ENCODE measurements at places on chromosomes 2 and 18.

- DNase-seq: no peak
Observed at GRCh38 chr2:69988086-69988635, 26.7 kb upstream of the ASPRV1 start.

DNA sequence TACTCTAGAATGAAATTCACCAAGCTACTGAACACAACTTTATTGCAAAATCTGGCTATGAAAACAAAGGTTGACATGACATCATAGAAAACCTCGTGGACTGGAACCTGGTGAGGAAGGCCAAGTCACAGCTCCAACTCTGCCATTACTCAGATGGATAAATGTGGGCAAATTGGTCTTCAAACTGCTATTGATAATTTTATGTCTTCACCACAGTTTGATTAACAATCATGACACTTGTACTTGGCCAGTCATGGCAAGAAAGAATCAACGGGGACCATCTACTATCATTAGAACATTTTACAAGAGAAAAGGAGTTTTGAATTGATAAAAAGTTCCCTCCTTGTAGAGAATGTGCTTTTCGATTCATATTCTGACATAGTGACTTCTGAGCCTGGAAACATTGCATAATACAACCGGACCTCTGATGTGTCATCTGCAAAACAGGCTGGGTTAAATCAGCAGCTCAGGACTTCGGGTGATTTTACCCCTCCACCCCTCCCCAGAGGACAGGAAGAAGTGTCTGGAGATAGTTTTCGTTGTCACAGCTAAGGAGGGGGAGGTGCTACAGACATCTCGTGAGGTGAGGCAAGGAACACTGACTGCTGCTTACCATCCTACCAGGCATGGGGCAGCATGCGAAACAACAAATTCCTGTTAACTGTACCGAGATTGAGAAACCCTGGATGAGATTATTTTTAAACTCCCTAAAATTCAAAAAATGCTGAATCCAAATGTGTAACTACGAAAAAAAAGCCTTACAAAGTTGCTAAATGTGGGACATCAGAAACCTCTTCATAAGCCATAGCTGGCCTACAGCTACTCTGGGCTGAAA lies 8.4 kb downstream of the L3MBTL4 start:
- DNase-seq: no peak

GRCh38 chr2:237030382-237030781 lies 55.3 kb upstream of the COPS8 start:
- no peak for DNase-seq

- DNase-seq: no peak
Observed at GRCh38 chr2:201969241-201969937, 64.3 kb upstream of the FZD7 start.

DNA sequence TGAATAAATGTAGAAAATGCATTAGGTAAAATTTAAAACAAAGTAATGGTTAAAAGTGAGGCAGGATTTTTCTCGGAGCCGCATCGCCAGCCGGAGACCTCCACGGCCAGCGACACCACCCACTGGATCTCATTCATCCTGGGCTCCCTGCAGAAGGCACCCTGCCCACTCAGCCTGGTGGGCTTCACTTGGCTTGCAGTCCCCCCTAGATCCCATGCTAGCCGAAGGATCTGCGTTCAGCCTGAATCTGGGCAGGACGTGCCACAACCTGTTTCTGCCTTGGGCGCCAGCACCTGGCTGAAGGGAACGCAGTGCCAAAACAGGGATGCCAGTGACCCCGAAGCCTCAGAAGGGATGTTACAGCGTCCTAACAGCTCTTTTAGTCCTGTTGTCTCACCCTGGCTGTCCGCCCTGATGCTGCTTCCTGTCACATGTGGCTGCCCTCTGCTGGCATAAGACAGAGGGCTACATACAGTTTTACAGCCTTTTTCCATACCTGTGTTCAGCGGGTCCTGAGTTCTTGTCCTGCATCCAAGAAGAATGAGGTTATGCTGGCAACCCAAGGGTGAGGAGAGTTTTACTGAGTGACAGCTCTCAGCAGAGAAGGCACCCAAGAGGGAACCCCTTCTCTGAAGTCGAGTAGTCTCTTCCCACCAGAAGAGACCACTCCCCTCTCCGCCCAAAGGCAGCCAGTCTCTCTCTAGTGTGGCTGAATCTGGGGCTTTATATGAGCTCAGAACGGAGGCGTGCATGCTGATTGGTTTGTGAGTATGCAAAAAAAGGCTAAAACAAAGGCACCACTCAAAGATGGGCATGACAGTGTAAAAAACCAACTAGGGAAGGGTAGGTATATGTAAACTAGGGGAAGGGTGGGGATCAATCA lies 173.1 kb upstream of the GYPC start:
- DNase-seq: peak; percentile 31

DNA sequence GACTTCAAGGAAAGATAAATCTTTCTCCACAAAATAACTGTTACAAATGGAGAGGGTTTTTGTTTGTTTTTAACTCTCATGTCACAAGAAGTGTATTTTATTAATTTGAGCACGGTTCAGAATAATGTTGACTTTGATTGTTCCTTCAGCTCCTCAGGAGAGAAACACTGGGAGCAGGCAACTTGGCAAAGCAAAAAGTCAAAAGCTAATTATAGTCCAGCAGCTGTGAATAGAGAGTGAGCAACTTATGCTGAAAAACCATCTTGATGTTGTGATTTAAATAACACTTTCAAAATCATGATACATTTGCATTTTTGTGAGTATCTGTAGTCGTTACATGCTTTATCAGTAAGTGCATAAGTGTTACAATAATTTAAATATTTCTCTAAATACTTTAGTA lies 37.5 kb upstream of the TTN start:
- DNase-seq: no peak

DNA sequence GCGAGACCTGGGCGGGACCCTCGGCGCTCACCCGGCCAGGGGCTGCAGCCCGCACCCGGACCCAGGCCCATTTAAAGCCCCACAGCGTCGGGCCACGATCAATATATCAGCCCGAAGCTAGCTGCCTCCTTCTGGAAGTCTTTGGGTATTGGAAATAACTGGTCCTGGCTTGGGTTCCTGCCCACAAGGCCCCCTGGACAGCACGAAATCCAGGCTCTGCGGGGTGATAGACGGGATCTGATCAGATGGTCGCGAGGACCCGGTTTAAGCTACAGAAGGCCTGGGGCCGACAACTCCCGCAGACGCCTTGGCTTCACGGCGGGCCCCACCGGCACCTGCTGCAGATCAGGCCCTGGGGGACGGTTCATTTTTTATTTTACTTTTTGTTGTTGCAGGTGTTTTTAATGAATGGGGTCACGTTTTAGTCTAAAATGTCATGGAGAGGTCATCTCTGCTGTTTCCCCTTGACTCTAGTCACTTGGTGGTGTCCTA lies 362 bp upstream of the PSTPIP2 start:
- DNase-seq: no peak

DNA sequence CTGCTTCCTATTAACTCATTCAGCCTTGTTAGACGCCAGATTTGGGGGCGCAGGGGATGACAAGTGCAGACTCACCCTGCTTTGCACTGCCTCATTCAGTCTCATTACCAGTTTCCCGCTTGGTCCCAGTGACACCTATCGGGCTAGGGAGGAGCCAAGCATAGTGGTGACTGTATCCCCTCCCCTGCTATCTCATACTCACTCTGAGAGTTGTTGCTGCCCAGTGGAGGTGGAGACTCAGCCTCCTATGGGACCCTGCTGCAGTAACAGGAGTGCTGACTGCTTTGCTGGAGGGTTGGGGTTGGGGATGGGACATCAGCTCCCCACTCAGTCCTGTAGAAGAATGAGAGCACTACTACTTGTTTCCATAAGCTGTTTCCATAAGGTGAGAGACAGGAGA lies 21.3 kb upstream of the PIK3C3 start:
- DNase-seq: no peak

DNA sequence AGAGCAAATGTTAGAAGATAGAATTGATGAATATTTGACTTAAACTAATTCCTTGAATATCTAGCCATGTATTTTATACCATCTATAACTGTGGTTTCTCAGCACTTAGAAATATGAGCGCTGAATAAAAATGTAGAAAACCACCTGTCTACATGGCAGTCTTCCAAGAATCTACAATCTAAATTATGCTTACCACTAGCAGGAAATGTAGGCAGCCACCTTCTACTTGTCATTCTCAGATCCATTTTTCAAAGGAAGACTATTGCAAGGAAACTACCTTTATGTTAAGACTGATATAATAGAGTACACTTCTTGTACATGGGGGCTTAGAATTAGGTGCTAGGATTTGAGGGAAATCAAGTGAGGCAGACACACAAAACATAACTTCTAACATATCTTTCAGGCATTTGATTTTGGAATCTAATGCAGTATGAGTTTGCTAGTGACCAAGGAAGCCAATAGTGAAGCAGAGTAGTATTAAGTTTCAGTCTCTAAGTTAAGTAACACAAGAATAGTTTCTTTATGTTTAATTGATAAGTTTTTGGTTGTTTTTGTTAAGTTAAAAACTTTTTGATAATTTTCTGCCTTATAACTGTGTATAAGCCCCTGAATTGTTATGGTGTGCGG lies 175.9 kb upstream of the ITGA4 start:
- no peak for DNase-seq

- no peak for DNase-seq
Observed at GRCh38 chr18:4454537-4455112, 482 bp downstream of the DLGAP1 start.

GRCh38 chr2:168731616-168732015 lies 70.8 kb upstream of the NOSTRIN start:
- DNase-seq: no peak

- no peak for DNase-seq
Observed at GRCh38 chr2:166112193-166112605, 15.6 kb downstream of the SCN1A start.

- no peak for DNase-seq
Observed at GRCh38 chr2:29072251-29072650, 2.1 kb downstream of the PCARE start.

- DNase-seq: no peak
Observed at GRCh38 chr2:57947398-57947797, 99.2 kb upstream of the VRK2 start.

DNA sequence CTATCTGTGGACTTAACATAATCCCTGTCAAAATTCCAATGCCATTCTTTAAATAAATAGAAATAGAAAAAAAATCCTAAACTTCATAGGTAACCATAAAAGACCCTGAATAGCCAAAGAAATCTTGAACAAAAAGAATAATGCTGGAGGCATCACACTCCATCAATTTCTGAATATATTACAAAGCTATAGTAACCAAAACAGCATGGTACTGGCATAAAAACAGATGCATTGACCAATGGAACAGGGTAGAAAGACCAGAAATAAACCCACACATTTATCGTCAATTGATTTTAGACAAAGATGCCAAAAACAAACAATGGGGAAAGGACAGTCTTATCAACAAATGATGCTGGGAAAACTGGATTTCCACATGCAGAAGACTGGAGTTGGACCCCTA lies 205.7 kb downstream of the VAPA start:
- no peak for DNase-seq

DNA sequence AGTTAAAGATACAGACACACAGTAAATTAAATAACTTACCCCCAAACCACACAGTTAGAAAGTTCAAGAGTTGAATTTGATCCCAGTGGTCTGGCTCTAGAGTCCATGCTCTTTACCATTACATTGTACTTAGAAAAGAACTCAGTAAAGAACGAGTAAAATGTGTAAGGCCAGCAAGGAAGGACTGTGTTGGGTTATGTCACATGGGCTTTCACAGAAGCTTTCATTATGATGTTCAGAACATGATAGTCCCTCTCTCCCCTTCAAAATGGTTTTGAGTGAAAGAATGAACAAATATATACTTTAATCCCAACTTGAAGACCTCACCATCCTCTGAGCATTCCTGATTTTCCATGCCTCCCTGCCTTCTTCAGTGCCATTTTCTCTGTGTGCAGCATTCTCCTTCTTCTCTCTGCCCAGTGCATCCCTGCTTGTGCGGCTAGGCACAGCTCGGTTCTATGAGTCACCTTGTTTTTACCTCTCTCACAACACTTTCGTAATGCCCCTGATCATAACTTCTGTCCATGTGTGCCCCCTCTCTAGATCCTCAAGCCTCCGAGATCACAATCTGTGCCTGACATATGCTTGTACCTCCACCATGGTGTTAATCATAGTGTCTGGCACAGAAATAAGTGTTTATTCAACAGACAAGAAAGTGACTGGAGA lies 22.0 kb downstream of the RASGRP3 start:
- DNase-seq: no peak

DNA sequence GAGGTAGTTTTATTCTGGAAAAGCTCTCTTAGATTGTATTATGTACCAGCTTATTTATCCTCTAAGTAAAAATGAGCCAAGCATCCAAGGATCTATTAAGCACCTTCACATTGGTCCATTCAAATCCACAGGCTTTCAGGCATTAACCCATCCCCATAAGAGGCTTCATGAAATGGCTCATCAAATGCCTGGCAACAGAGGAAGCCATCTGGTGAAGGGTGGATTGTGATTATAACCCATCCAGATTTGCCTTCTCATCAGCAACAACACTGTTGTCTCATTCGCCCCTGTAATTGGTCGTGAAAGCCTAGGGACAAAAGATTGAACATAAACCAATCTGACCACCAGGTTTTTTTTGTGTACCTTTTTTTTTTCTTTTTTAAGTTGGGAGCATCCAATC lies 134.3 kb upstream of the TACR1 start:
- DNase-seq: no peak

DNA sequence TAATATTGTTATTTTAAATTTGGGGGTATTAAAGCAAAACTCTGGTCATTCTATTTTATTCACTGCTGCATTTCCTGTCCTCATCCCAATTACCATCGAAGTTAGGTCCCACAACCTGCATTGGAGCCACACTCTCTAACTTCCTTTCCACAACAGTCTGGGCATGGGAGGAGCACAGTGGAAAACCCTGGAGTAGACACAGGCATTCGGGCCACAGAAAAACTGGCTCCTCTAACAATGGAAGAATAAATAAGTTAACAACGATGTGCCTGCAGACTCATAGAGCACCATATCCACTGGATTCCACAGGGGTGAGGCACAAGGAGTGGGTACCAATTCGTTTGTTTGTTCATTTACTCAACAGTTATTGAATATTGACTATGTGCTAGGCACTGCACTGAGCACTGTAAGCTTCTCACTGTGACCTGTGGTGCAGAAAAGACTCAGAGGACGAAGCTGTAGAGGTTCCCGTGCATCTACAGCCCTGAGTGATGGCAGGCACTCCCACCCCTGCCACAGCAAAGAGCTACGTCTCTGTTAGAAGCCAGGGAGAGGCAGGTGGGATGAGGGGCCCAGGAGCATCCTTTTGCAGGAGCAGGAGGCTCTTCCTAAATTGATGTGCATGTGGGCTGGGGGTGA lies 154.2 kb upstream of the PGAP1 start:
- DNase-seq: no peak

- DNase-seq: no peak
Observed at GRCh38 chr2:64127119-64127518, 17.1 kb downstream of the PELI1 start.

GRCh38 chr18:44954257-44954656 lies 273.6 kb downstream of the SETBP1 start:
- no peak for DNase-seq

- no peak for DNase-seq
Observed at GRCh38 chr2:79944205-79944604, 360.3 kb downstream of the LRRTM1 start.

- peak; percentile 17 for DNase-seq
Observed at GRCh38 chr2:175414882-175415487, 233.5 kb upstream of the ATP5MC3 start.

All from hematopoietic multipotent progenitor cell treated with erythropoietin and hydrocortisone succinate and interleukin-3 and kit ligand, for 8 days (in vitro differentiated cells).